A549 treated with GW870086 at 1 μM for 4 hours (cell line): ENCODE measurements at places on chromosomes 4 and X. TPM values are rescaled to one million over a fixed set of nuclear protein-coding genes. Genes with fewer than 3 reads are reported as not detected.

Gene F9
- not detected in 5 replicates for total RNA-seq

Gene DCAF8L2
- total RNA-seq, result not detected in 5 replicates

Gene RAB39B
- total RNA-seq, result 0.55 to 0.69 TPM (median 0.60 TPM) in 5 replicates

Gene KCTD8
- total RNA-seq, result not detected in 5 replicates

Gene MTMR8
- total RNA-seq, result 0.46 to 0.80 TPM (median 0.53 TPM) in 5 replicates

Gene RHOH
- 0.11 to 0.16 TPM (median 0.12 TPM) in 4 of 5 replicates, not detected in the other for total RNA-seq

Gene SSX4B
- not detected in 5 replicates for total RNA-seq

Gene AFAP1
- 14.8 to 23.2 TPM (median 21.1 TPM) in 5 replicates for total RNA-seq

Gene SORCS2
- total RNA-seq, result 2.5 to 5.0 TPM (median 4.7 TPM) in 5 replicates

Gene EMD
- total RNA-seq, result 115 to 162 TPM (median 151 TPM) in 5 replicates

Gene LPAR4
- total RNA-seq, result not detected in 5 replicates

Gene HGFAC
- 0.07 to 0.32 TPM (median 0.13 TPM) in 4 of 5 replicates, not detected in the other for total RNA-seq

Gene OTC
- not detected in 5 replicates for total RNA-seq

Gene CFAP47
- total RNA-seq, result not detected in 5 replicates

Gene XG
- total RNA-seq, result 0.13 TPM in 1 of 5 replicates, not detected in the others

Gene COX7B2
- not detected in 5 replicates for total RNA-seq

Gene RTL9
- 0.06 to 0.13 TPM (median 0.09 TPM) in 5 replicates for total RNA-seq

Gene EVC
- total RNA-seq, result 7.4 to 12.1 TPM (median 11.3 TPM) in 5 replicates

Gene TXK
- total RNA-seq, result 0.10 to 0.34 TPM (median 0.24 TPM) in 4 of 5 replicates, not detected in the other

Gene CFI
- 0.43 to 0.82 TPM (median 0.56 TPM) in 5 replicates for total RNA-seq

Gene PHEX
- 0.30 to 0.48 TPM (median 0.44 TPM) in 5 replicates for total RNA-seq

Gene ARMCX4
- total RNA-seq, result 0.35 to 0.57 TPM (median 0.50 TPM) in 5 replicates

Gene BTK
- 0.12 to 0.34 TPM (median 0.14 TPM) in 5 replicates for total RNA-seq

Gene RBM46
- total RNA-seq, result not detected in 5 replicates

Gene GPRASP3
- total RNA-seq, result 2.4 to 4.4 TPM (median 3.2 TPM) in 5 replicates

Gene SLC38A5
- 0.12 to 0.26 TPM (median 0.19 TPM) in 4 of 5 replicates, not detected in the other for total RNA-seq

Gene ERAS
- total RNA-seq, result 0.20 TPM in 1 of 5 replicates, not detected in the others

Gene CSAG2
- total RNA-seq, result not detected in 5 replicates

Gene FTSJ1
- 68.3 to 77.6 TPM (median 74.2 TPM) in 5 replicates for total RNA-seq

Gene PRSS48
- total RNA-seq, result not detected in 5 replicates

Gene HS6ST2
- total RNA-seq, result 0.03 to 0.15 TPM (median 0.08 TPM) in 5 replicates

Gene FAM53A
- 0.87 to 1.5 TPM (median 1.1 TPM) in 5 replicates for total RNA-seq

Gene CENPVL1
- not detected in 5 replicates for total RNA-seq

Gene WNK3
- total RNA-seq, result 0.03 to 0.07 TPM (median 0.05 TPM) in 4 of 5 replicates, not detected in the other

Gene CDS1
- 0.48 to 0.88 TPM (median 0.65 TPM) in 5 replicates for total RNA-seq

Gene CCDC110
- not detected in 5 replicates for total RNA-seq

Gene NALF2
- 5.1 to 6.3 TPM (median 5.5 TPM) in 5 replicates for total RNA-seq

Gene TDO2
- 0.38 to 1.2 TPM (median 0.60 TPM) in 5 replicates for total RNA-seq

Gene ZGRF1
- 2.8 to 4.2 TPM (median 3.6 TPM) in 5 replicates for total RNA-seq

Gene SLC25A31
- total RNA-seq, result not detected in 5 replicates

Gene LIN54
- total RNA-seq, result 4.2 to 7.2 TPM (median 6.6 TPM) in 5 replicates

Gene FHIP1A
- total RNA-seq, result 0.08 to 0.42 TPM (median 0.16 TPM) in 5 replicates

Gene SHOX
- total RNA-seq, result not detected in 5 replicates

Gene DUSP9
- 1.00 to 1.8 TPM (median 1.5 TPM) in 5 replicates for total RNA-seq

Gene EGFL6
- total RNA-seq, result 0.05 to 0.06 TPM in 2 of 5 replicates, not detected in the others

Gene SH3D19
- total RNA-seq, result 21.4 to 26.0 TPM (median 24.4 TPM) in 5 replicates

Gene FRMD7
- total RNA-seq, result 0.03 TPM in 1 of 5 replicates, not detected in the others

Gene EDNRA
- 0.24 to 0.58 TPM (median 0.30 TPM) in 5 replicates for total RNA-seq

Gene SPP1
- total RNA-seq, result 152 to 194 TPM (median 161 TPM) in 5 replicates

Gene HTT
- total RNA-seq, result 12.6 to 17.0 TPM (median 13.2 TPM) in 5 replicates

Gene RHOXF2
- not detected in 5 replicates for total RNA-seq
